ENCODE measurements at places on chromosomes 6 and 20.

DNA sequence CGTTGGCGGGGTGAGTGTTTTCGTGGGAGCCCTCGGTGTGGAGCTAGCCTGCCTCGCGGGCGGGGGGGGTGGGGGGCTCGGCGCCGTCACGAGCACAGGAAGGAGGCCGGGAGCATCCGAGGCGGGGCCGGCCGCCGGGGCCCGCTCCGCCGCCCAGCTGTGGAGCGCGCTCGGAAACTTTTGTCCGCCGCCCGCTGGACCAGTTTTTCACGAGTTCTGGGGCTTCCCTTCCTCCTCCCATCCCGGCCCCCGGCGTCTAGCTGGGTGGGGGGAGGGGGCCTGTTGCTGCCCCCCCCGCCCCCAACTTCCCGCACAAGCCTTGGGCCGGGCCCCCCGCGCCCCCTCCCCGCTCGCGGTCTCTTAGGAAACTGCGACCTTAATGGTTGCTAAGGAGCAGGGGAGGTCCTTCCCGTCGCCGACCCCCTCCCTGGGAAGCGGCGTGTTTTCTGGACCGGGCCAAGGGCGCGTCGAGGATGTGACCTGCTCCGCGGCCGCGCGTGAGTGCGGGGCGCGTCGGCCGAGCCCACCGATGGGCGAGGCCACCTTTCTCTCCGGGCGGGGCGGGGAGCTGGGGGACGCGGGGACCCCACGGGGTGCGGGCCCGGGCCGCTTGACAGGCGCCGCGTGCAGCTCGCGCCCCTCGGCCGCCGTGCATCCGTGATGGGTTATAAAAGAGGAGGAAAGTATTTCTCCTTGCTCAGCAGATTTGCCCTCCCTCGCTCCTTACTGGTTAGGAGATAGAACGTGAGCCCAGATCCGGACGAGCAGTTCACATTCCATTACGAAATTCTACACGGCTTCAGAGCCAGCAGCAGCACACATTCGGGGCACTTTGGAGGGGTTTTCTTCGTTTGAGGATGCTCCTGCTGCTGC is 1.4 kb downstream of the RREB1 start:
- DNase-seq, result peak; percentile 49

- no peak for DNase-seq
Observed at GRCh38 chr6:158290659-158291058, 21.6 kb upstream of the TULP4 start.

GRCh38 chr6:137497721-137498463 is 3.7 kb upstream of the OLIG3 start:
- DNase-seq, result no peak

DNA sequence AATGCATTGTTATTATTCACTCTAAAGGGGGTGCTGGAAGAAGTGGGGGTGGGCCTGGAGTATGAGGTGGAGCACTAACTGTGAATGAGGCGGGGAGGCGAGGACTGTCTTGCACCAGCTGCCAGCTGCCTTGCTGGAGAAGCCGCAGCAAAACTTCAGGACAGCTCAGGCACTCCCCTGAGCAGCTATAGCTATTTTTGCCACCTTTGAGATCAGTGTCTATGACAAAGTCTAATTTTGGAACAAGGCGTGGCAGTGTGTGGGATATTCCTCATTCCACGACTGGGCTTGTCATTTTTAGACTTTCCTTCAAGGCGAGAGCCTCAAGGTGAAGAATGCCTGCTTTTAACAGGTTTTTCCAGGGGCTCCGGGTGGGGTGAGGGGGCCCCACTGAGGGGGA is 143.8 kb downstream of the DOK5 start:
- no peak for DNase-seq

- DNase-seq, result no peak
Observed at GRCh38 chr6:125987026-125987617, 782 bp downstream of the TRMT11 start.

Measured in H54 (cell line).